CD8-positive, alpha-beta T cell (primary cell): ENCODE measurements at places on chromosomes 3 and 15.

- DNase-seq: no peak
Measured at GRCh38 chr15:55379095-55379494, 29.1 kb downstream of the CCPG1 start.

- DNase-seq: no peak
Measured at GRCh38 chr3:99409961-99410360, 228.4 kb upstream of the COL8A1 start.

GRCh38 chr3:3799173-3800079, at the start of gene LRRN1:
Gene LRRN1, plus strand, starts transcription at chr3:3799431. Its CDS starts 45,211 bp downstream, at chr3:3844642.
- peak; percentile 73 for DNase-seq

- no peak for DNase-seq
Measured at GRCh38 chr3:37987315-37987697, 3.3 kb upstream of the VILL start.

DNA sequence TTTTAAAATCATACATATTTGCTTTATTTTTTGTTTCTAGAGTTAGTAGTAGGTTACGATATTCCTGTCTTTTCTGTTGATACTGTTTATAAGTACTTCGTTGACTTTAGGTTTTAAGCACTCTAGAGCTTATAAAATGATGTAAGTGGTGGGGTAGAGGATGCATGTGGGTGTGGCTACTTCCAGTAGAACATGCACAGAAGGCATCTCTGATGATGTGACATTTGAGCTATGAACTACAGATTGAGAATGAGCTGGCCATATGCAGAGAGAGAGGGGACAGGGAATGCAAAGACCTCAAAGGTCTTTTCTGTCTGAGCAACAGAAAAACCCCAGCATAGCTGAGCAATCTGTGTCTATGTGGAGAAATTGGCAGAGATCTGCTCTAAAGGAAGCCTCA, 233.9 kb upstream of the STAC start:
- DNase-seq: no peak

DNA sequence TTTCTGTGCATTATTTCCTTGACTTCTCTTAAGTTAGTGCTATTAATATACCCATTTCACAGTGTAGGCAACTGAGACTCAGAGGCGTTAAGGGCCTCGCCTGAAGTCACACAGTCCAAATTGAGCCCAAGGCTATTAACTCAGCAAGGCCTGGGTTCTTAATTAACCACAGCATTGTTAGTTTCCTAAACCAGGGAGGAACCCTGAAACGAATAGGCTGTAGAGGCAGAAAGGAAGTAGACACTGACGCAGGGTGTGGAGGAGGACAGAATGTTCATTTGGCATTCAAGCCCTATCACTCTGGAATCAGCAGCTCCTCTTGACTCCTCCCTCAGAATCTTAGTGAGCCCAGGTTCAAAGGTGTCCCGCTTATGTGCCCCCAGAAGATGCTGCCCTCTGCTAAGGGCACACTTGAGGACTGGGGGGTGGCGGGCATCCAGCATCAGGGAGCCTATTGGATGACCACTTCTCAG, 13.9 kb downstream of the ARHGEF3 start:
- DNase-seq: peak; percentile 34

GRCh38 chr3:170740726-170741591, 129.0 kb downstream of the RPL22L1 start:
- no peak for DNase-seq

GRCh38 chr3:77816366-77816765, 776.5 kb downstream of the ROBO2 start:
- no peak for DNase-seq

DNA sequence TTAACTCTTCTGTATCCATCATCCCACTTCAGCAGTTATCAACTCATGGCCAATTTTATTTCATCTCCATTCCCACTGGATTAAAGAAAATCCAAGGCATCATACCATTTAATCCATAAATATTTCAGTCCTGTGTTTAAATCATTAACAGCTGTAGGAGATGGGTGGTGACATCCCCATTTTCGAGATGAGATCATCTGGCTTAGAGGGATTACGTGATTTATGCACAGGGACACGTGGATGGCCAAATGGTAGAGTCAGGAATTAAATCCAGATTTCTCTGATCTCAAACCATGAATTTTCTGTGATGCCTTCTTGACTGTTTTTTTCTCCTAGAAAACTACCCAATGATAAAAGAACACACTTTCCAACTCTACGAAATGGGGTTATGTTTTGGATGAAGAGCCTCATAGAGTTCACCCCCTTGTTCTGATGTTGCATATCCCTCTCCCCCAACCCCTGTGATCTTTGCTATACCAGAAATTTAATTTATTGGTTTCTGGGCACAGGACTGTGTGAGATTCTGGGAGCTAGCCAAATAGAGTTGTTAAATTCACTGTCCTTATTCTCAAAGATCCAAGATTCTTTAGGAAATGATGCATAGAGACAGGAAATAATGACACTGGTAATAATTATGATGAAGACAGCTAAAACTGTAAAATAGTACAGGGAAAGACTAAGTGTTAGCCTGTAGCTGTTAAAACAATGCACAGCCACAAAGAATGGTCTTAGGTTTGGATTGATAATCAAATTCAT, 7.4 kb downstream of the ZNF589 start:
- DNase-seq: no peak

DNA sequence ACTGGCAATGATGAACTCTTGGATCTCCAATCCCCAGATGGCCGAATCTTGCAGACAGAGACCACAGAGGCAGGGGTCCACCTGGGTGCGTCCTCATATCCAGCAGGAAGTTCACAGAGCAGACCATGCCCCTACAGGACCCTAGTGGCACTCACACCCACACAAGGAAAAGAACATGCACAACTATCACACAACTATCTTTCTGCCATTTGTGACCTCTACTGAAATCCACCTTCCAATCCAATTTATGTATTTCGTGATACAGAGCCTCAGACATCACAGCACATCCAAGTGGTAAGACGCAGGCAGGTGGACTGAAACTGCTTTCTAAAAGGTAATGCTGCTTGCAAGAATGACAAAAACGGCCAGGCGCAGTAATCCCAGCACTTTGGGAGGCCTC, 44.6 kb upstream of the SPATA12 start:
- DNase-seq: no peak

- no peak for DNase-seq
Measured at GRCh38 chr3:107238787-107239186, 138.5 kb upstream of the CCDC54 start.

DNA sequence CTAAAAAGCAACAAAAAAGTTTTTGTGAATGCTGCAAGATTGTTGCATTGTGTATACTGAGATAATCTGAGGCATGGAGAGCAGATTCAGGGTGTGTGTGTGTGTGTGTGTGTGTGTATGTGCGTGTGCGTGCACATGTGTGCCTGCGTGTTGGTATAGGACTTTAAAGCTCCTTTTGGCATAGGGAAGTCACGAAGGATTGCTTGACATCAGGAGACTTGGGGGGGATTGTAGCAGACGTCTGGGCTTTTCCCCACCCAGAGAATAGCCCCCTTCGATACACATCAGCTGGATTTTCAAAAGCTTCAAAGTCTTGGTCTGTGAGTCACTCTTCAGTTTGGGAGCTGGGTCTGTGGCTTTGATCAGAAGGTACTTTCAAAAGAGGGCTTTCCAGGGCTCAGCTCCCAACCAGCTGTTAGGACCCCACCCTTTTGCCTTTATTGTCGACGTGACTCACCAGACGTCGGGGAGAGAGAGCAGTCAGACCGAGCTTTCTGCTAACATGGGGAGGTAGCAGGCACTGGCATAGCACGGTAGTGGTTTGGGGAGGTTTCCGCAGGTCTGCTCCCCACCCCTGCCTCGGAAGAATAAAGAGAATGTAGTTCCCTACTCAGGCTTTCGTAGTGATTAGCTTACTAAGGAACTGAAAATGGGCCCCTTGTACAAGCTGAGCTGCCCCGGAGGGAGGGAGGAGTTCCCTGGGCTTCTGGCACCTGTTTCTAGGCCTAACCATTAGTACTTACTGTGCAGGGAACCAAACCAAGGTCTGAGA, 4.7 kb downstream of the BHLHE40 start:
- peak; percentile 94 for DNase-seq

DNA sequence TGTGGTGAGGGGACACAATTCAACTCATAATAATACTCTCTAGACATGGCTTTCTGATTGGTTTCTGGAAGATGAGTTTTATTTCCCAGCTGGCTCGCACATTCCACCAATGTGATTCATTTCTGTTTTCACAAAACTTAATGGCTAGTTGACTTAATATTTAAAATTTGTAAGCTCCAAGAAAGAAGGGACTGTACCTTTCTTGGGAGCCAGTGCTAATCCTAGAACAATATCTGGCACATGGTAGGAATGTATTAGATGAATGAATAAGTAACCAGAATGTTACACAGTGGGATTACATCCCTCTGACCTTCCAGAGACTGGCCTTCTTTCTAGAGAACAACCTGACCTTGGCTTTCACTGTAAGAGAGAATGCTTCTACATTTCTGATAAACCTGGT, 262.8 kb downstream of the RORA start:
- DNase-seq: no peak

- DNase-seq: no peak
Measured at GRCh38 chr3:100114413-100115030, at the start of gene FILIP1L. Gene FILIP1L, minus strand, starts transcription at chr3:100114501.

- DNase-seq: no peak
Measured at GRCh38 chr3:89923921-89924610, 816.6 kb downstream of the EPHA3 start.

- peak; percentile 67 for DNase-seq
Measured at GRCh38 chr3:124565013-124565412, 165.2 kb upstream of the UMPS start.

GRCh38 chr3:136905549-136905948, 43.5 kb downstream of the NCK1 start:
- no peak for DNase-seq

- DNase-seq: no peak
Measured at GRCh38 chr3:165837058-165837525, at the start of gene BCHE. Gene BCHE, minus strand, starts transcription at chr3:165837423. Its CDS starts 6,390 bp downstream, at chr3:165831033.

DNA sequence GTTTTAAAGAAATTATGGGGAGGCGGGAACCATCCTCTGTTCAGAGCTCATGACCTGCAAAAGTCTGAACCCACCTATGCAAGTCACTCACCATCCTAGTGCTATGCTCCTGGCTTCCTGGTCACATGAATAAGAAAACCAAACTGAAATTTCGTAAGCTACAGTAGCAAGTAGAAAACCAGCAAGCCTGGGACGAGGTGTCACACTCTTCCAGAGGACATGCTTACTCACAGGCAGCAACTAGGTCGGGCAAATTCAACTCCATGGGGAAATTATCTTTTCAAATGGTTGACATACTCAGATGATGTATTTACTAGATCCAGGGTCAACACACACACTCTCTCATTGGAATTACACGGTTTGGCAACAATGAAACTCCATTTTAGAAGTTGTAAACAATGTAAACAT, 31.3 kb downstream of the LDHAL6B start:
- DNase-seq: no peak

- no peak for DNase-seq
Measured at GRCh38 chr3:105866656-105867653, 1.9 kb downstream of the CBLB start.

DNA sequence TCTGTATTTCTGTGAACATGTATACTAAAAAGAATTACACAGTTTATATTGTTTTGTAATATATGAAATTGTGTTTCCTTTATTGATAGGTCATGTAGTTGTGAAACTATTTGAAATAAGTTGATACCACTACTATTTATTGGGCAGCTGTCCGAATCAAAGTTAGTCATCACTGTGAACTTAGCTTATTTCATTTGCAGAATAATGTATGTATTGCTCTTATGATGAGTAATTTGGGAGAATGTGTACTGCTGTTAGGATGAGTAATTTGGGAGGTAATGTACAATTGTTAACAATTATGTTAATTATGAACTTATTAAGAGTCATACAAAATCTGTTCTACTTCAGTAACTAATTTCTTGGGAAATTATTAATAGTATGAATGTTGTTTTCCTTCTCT, 22.2 kb downstream of the FXR1 start:
- no peak for DNase-seq

DNA sequence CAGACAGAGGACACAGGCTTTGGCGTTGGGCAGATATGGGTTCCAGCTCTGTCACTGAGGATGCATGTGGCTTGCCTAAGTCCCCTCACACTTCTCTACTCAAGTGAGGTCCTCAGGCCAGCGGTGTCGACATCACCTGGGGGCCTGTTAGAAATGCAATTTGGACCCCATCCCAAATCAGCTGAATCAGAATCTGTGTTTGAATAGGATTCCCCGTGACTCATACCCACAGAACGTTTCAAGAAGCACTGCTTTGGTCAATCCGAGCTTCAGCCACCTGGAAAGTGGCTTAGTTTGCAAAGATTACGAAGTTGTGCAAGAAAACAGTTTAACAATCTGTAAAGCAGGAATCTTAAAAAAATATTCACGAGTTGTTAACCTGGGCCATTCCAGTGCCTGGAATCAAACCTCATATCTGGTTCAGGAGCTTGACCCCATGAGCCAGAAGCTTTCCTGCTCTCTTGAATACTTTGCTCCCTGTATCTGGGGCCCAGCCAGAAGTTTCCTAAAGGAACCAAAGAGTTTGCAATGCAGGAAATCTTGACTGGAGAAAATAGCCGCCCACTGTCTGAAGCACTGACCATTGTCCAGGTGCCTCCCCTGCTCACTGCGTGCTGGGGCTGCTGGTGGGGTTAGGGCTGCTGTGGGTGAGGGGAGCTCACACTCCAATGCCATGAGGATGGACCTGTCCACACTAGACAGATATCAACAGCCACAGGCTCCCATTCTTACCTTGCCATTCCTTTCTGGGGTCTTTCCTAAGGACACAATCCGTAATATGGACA, 208.5 kb upstream of the LINGO1 start:
- no peak for DNase-seq

- DNase-seq: no peak
Measured at GRCh38 chr15:101305820-101306255, 10.8 kb upstream of the SNRPA1 start.

- no peak for DNase-seq
Measured at GRCh38 chr3:123521179-123521969, 63.5 kb downstream of the HACD2 start.

- DNase-seq: no peak
Measured at GRCh38 chr3:19688767-19689166, 245.2 kb downstream of the EFHB start.

DNA sequence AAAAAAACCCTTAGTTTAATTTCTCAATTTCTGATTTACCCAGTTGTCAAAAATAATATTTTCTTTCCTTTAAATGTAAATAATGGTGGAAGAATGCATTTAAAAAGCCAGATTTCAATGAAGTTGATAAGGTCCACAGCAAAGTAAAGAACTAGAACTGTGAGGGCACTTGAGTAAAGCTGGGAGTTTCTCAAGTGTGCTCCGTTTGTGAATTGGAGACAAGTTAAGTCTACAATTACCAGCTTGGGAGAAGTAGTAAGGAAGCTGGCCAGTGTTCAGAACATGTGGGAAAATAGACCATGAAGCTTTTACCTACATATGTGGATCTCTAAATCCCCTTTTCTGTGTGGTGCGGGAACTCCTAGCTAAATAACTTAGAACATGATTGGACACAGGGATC, 239.4 kb downstream of the OXSM start:
- DNase-seq: no peak

GRCh38 chr15:78082106-78082742, 4.7 kb upstream of the TBC1D2B start:
- DNase-seq: no peak
